ENCODE measurements at places on chromosomes 11 and 22.

GRCh38 chr11:66936311-66936711 lies 21.9 kb downstream of the PC start:
- DNase-seq: no peak

DNA sequence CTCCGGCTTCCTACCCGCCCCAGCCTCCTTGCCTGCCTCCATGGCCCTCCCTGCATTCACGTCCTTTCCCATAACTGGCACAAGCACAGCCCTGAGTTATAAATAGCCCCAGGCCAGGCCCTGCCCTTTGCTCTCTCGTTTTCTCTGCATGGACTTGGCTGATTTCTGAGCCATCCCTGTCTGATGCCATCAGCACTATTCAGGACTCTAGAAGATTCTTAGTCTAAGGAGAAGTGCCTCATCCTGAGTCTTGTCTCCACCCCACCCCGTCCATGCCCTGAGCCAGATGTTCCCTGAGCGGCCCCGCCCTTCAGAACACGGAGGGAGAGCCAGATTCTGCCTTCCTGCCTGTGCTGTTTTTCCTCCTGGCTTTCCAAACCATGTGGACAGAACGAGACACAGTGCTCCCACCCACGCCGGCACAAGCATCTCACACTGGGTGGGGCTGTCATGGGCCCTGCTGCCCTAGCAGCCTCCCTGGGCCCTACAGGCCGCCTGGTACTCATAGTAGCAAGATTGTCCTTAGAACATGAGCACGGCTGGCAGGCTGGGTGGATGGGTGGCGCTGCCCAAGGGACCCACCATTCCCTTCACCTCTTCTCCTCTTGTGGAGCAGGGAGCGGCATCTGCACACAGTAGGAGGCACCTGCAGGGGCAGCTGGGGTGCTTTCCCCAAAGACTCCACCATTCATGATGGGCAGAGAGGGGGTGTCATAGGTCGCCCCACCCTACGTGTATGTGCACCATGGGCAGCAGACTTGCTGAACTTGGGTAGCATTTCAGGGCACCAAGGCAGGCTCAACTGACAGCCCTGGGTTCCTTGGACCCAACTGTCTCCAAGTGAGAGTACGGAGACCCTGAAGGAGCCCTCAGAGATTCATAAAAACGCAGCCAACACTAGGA lies 76.9 kb downstream of the BCR start:
- no peak for DNase-seq

DNA sequence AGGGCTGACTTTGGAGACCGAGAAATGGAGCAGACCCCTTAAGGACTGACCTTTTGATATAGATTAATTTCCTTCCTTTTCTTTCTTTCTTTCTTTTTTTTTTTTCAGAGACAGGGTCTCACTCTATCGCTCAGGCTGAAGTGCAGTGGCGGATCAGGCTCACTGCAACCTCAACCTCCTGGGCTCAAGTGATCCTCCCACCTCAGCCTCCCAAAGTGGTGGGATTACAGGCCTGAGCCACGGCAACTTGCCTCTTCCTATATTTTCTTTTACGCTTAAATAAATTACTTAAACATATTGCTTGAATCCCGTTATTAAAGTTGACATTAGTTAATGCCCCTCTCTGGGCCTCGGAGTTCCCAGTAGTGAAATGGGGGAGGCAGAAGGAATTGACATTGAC lies 350 bp upstream of the KCTD14 start:
- no peak for DNase-seq

GRCh38 chr22:31653944-31654343 lies 8.1 kb downstream of the PISD start:
- DNase-seq: no peak

DNA sequence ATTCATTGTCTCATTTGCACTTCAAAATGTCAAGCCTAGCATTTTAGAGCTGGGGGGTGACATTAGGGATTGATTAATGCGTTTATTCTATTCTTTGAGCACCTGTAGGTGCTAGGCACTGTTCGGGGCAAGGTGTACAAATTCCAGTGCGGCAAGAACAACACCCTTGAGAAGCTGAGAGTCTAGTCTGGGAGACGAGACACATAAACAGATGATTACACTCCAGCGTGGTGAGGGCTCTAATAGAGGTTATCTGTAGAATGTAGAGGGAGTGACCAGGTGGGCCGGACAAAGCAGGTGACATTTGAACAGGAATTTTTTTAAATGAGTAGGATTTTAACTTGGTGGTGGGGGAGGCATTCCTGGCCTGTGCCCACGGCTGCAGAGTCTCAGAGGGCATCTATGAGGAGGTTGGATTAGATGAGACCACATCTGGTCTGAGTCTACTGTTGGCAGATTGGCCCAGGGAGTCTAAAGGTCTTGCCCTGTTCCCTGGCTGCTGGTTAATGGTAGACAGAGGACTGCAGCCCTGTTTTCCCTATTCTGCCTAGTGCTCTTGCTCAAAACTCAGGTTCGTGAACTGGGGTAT lies 970 bp downstream of the CAT start:
- no peak for DNase-seq

GRCh38 chr11:31799435-31800397 lies 11.4 kb downstream of the PAX6 start:
- no peak for DNase-seq

DNA sequence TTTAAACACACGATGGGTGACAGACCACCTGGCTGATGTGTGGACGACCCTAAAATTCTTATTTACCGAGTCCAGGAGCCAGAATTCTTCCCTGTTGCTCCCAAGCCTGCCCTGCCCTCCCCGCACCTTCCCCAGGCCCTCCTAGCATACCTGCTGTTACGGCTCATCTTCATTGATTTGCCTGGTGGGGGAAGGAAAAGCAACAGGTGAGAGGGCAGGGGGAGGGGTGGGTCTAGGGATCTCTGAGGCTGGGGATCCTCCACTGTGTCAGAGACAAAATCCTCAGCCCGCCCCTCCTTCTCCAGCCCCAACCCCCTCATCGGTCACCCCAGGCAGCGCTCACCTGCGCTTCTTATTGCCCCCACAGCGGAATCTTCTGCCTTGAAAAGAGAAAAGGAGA lies 4.0 kb downstream of the FXYD2 start:
- DNase-seq: no peak

- no peak for DNase-seq
These were observed 3.6 kb downstream of the RASD2 start for GRCh38 chr22:35544189-35544588.

DNA sequence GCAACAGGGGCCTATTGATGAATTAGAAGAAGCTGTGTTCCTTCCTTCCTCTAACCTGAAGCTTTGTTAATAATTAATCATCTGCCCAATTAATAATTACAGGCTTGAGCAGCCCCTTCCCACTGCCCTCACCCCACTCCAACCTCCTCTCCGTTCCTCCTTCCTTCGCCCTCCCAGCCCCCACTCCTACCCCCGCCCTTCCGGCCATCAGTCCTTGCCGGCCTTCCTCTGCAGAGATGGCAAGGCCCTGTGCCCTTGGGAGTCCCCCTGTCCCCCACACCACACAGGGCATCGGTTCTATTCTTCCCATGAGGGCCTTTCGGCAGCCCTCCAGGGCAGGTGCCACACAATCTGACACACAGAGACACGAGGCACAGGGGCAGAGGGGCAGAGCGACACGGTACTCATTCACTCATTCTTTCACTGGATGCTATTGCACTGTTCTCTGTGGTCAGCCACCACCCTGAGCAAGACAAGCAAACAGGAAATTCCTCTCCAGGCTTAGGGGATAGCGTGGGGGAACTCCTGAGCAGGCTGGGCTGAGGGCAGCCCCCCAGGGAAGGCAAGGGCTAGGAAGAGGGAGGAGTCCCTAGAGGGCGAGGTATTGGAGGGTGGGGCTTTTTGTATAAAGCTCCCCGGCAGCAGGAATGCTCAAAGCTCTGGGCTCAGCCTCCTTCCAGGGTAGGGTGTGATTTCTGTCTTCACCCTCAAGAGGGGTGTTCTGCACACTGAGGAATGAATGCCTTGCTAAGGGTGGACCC lies 14.7 kb downstream of the MGAT3 start:
- DNase-seq: peak; percentile 44

- no peak for DNase-seq
These were observed 21.1 kb downstream of the PRR14L start for GRCh38 chr22:31728857-31729256.

DNA sequence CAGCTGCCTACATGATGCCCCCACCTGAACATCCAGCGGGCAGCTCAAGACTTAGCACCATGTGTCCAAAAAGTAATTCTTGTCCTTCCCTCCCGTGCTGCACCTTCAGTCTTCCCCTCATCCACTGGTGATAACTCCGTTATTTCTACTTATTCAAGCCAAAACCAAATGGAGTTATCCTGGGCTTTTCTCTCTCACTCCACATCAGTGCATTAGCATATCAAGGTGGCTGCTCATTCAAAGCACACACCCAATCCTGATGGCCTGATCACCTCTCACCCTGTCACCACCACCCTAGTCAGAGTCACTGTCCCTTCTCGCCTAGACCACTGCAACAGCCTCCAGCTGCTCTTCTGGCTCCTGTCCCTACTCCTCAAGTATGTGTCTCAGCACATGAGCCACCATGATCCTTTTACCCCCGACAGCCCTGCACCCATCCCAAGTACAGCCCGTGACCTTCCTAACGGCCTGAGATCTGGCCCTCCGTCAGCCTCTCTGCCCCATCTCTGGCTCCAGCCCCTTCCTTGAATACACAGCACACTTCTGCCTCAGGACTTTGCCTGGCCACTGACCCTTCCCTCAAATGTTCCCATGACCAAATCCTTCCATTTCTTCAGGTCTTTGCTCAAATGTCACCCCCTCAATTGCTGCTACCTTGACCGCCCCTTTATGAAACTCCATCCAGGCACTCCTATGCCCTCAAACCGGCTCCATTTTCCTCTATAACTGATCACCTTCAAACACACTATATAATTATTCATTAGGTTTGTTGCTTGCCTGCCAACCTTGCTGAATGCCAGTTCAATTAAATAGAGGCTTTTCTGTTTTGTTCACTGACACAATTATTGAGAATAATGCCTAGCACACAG lies 19.7 kb upstream of the SLC25A1 start:
- DNase-seq: no peak

GRCh38 chr11:47264521-47264920 lies 5.4 kb upstream of the MADD start:
- DNase-seq: no peak

DNA sequence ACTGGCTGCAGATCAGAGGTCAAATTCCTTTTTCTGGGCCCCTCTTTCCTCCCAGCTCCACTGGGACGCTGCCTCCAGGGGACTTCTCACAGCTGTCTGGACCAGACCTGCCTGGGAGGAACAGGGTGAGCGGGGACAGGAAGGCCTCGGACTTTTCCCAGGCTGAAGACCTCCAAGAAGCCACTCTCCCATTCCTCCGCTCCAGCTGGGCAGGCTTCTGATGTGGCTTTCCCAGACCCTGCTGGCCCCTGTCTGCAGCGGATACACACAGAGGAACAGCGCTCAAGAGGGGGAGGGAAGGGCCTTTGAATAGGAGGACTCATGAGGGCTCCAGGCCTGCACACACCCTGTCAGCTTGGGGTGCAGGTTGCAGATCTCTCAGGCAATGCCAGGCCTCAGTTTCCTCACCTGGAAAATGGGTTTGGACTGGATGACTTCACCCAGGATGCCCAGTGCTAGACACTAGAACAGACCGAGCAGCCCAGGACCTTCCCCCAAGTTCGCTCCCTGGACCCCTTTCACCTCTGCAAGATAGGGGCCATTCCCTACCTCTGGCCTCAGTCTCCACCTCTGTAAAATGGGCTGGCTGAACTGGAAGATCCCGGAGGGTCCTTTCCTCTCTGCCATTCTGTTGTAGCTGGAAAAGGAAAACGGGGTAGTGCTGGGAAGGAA lies 36.6 kb downstream of the MB start:
- no peak for DNase-seq

DNA sequence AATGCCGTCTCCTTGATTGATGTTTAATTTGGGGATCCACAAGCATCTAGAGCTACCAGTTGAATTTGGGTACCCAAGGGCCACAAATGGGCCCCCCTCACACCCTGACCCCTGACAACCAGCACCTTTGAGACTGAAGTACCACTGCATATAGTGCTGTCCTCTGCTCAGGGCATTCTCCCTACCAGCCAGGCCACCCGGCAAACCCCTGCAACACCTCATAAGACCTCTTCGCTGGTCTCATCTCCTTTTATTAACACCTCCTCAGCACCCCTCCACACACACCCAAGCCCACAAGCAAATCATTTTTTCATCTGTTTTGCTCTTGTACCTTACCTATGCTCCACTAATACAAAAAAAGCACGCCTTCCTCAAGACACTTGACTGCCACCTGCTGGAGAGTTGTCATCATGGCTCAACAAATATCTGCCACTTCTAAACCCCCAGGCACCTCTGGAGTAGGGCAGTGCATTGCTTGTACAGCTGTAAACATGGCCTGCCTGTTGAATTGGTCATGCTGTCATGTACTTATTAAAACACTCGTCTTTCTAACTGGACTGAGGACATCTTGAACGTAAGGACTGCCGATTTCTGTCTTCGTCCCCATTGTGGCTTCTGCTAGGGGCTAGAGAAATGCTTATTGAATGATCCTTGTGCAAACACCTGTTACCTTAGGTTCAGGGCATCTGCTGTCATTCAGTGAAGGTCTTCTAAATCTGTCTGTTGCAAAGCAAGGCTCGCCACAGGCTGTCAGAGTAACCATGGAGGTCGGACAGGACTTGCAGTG lies 66.5 kb downstream of the BMAL1 start:
- DNase-seq: peak; percentile 45

- no peak for DNase-seq
These were observed 5.1 kb downstream of the MRGPRF start for GRCh38 chr11:69007975-69008381.

GRCh38 chr22:42074846-42075676 lies 1.0 kb downstream of the PHETA2 start:
- DNase-seq: no peak

- DNase-seq: no peak
These were observed 549.1 kb downstream of the MN1 start for GRCh38 chr22:27252282-27253049.

DNA sequence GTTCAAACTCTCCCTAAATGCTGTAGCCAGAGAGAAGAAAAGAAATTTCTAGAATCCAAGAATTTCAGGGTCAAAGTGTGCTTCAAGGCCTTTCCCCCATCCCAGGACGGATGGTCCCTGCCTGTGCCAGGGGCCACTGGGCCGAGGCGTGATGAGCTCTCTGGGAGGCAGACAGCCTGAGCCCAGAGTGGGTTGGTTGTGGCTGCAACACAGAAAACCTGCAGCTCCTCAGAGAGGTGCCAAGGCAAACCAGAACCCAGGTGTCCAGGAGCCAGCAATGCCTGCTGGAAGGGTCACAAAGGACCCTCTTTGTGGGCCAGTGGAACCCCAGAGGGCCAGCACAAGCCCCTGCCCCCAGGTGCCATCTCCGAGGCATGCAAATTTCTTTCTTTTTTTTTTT lies 2.6 kb upstream of the APOL6 start:
- no peak for DNase-seq

DNA sequence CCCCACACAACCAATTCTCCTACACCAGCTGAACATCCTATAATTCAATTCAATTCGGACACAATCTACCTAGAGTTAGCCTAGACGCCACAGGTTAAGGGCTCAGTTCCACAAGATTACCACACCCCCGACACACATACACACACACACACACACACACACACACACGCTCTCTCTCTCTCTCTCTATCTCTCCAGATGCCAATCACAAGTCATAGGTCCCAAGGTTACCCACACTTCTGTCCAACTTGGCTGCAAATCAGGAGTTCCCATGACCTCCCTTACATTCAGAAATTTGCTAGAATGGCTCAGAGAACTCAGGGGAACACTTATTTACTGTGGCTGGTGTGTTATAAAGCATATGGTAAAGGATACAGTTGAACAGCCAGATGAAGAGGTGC lies 204.0 kb downstream of the DBX1 start:
- DNase-seq: no peak

GRCh38 chr11:19435306-19435989 lies 194.7 kb upstream of the E2F8 start:
- DNase-seq: no peak

Data from stimulated activated naive B cell treated with anti-CD40 and anti-IgM and Interleukin-4, amounts not matched to agents 10 μg/mL and 1 μg/mL and 100 μg/mL, for 72 hours (primary cell).